ENCODE measurements at places on chromosomes 3 and 15.
A peak's percentile ranks its signal among the peaks of the same experiment; 100 is the strongest.

GRCh38 chr15:89551550-89551949 is 23.7 kb upstream of the TICRR start:
- no peak for DNase-seq

DNA sequence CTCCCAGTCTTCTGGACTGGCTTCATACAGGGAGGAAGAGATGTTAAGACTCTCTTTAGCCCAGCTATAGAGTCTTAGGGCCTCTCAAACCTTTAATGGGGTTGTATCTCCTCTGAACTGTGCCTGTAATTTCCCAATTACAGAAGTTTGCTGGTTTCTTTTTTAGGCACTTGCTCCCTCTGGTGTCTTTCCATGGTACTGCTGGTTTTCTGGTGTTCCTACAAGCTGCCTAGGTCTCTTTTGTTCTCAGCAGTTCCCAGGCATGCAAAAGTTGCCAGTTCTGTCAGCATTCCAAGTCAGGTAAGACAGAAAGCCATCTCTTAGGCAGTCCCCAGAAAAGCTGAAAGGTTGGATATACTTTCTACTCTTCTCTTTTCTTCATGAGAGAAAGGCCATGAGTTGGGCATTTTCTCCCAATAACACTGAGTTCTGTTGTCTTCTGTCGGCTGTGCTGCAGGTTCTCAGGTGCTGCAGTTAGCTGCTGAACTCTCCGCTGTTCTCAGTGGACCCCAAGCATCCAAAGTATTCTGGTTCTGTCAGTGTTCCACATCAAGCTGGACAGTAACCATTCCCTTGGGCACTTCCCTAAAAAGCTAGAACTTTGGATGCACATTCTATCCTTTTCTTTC is 54.4 kb upstream of the EHHADH start:
- DNase-seq, result no peak

GRCh38 chr15:48861813-48862431 is 16.0 kb upstream of the EID1 start:
- DNase-seq, result no peak

- DNase-seq, result no peak
These were observed 771 bp downstream of the CALML4 start for GRCh38 chr15:68204361-68204760.

DNA sequence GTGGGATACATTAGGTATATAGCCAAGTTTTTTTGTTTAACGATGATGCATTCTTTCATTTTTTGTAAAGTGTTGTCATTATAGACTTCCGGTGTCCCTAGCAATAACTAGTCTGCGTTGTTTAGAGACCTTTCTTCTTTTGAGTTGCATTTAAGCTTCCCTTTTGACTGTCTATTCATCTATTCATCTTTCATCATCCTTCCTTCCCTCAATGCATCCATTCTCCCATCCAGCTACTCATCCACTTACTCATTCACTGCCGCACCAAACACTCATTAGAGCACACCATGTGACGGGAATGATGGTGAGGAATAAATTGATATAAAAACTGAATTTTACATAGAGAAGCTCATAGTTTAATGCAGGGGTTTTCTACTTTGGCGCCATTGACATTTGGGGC is 32.9 kb downstream of the OR4F15 start:
- no peak for DNase-seq

DNA sequence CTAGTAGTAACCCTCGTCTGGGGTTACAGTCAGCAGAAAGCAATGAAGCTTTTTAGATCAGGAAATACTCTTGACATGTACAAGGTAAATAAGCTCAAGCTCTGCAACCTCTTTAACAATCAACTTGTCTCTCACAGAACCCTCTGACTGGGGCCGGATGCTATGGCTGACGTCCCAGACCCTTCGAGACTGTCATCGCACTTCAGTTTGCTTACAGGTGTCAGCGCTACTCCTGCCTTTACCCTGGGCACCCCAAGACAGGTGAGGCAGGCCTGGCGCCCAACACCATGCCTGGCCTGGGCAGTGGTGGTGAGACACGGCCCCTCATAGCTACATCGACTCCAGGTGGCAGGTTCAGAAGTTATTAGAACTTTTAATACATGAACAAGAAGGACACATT is 30.6 kb downstream of the LRRFIP2 start:
- no peak for DNase-seq

DNA sequence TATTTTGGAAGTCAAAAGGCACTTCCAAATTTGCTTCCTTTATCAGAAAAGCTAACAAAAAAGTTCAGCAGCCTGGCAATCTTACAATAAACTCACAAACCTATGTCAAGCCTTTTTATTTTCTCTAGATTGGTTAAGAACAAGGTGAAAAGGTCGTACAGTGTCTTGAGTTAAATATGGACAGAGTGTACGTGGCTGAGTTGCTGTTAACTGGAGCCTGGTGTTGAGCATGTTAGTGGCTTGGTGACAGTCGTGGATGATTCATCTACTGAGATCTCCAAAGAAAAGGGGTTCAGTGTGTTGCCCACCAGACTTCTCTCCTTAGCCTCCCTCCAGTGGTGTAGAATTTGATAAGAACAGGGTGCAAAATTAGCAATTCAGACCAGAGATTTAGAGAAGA is 89.7 kb downstream of the SSR3 start:
- DNase-seq, result peak; percentile 63

GRCh38 chr3:72488738-72489035 is 359.6 kb downstream of the SHQ1 start:
- no peak for DNase-seq

- DNase-seq, result peak; percentile 85
These were observed 77.1 kb downstream of the WDR76 start for GRCh38 chr15:43903864-43904290.

DNA sequence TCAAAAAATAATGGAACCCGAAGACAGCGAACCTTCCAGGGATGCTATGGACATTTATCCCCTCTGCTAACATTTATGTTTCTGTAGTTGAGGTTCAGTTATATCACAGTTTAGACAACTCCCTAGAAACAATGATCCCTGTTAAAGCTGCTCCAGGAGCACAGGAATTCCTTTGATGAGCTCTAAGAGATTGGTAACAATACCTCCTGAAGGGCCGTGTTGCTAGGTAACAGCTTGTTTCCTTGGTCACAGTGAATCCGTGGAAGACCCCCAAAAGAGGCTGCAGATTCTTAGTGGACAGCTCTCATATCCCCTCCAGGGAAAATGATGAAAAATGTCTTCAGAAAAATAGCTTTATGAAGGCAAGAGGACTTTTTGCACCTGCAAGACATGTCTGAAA is 160.2 kb downstream of the SERPINI1 start:
- peak; percentile 68 for DNase-seq

GRCh38 chr3:183560607-183561006 is 5.1 kb upstream of the KLHL6 start:
- DNase-seq, result no peak

- DNase-seq, result no peak
These were observed 99.4 kb downstream of the FLNB start for GRCh38 chr3:58107597-58107996.

- no peak for DNase-seq
These were observed 198.0 kb upstream of the NR2E3 start for GRCh38 chr15:71612397-71612722.

GRCh38 chr15:97259943-97260342 is 700.6 kb upstream of the ARRDC4 start:
- no peak for DNase-seq

DNA sequence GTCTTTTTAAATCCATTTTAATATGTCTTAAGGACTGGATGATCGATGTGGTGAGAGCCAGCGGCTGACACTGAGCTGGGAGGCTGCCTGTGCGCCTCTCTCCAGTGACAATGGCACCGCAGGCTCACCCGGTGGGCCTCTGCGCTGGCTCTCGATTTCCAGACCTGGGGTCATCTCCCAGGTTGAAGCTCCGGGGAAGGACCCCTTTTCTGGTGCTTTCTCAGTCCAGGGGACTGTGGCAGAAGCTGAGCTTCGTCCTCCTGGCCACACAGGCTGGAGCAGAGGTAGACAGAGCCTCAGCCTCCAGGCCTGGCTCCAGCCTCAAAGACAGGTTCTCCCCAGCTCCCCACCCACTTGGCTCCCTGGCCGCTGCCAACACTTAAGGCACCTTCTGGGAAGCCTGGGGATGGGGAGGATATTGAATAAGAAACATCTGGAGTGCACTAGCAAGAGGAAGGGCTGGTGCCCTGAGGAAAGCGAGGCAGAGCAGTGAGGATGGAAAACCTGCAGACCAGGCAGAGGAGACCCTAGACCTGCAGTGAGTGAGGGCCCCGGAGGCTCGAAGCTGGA is 154.2 kb upstream of the SMAD3 start:
- no peak for DNase-seq

DNA sequence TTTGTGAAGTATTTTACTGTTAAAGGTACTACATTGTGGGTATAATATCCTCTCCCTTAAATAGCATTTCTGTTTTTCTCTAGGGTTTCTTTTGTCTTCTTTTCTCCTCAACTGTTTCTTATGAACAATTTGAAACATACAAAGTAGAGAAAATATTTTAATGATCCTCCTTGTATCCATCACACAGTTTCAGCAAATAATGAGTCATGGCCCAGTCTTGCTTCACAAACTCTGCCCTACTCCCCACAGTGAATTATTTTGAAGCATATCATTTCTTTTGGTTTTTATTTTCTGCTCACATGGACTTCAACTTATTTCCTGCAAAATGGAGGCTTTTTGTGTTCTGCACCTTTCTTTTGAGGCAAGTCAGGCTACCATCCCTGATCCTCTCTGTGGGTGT is 6.1 kb upstream of the SCAANT1 start:
- no peak for DNase-seq

- DNase-seq, result no peak
These were observed 24.1 kb downstream of the ZBTB38 start for GRCh38 chr3:141392416-141392815.

DNA sequence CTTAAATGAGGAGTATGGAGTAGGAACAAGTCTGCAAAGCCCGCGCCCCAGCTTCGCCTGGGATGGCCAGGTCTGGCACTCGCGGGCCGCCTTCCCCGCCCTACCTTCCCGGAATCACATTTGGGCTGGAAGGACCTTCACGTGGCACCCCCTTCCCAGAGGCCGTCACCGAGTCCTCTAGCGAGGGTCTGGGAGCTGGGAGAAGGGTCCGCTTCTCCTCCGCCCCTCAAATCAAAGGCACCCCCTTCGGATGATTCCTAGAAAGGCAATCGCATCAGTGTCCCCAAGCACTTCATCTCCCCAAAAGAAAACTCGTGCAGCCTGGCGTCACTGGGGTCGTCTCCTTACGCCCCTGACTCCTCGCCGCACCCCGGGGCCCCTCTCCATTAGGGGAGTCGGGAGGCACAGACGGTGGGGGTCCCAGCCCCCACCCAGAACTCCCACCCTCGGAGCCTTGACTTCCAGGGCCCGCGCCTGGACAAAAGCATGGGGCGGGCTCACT is 380 bp downstream of the MYLK start:
- peak; percentile 67 for DNase-seq

DNA sequence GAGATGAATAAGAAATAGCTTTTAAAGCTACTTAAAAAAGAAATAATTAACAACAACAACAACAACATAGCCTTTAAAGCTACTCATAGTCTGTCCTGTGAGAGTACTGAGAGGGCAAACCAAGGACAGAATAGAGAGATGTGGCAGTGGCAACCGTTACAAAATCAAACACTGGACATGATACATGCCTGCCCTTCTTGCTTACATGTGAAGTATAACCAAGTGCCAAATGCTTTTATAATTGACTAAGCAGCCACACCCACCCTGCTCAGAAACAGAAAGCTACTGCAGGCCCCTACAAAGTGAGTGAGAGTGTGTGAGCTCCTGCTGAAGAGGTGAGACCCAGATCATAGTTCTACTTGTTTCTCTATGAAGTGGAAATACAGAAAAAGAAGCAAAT is 38.4 kb downstream of the NDUFB4 start:
- no peak for DNase-seq

DNA sequence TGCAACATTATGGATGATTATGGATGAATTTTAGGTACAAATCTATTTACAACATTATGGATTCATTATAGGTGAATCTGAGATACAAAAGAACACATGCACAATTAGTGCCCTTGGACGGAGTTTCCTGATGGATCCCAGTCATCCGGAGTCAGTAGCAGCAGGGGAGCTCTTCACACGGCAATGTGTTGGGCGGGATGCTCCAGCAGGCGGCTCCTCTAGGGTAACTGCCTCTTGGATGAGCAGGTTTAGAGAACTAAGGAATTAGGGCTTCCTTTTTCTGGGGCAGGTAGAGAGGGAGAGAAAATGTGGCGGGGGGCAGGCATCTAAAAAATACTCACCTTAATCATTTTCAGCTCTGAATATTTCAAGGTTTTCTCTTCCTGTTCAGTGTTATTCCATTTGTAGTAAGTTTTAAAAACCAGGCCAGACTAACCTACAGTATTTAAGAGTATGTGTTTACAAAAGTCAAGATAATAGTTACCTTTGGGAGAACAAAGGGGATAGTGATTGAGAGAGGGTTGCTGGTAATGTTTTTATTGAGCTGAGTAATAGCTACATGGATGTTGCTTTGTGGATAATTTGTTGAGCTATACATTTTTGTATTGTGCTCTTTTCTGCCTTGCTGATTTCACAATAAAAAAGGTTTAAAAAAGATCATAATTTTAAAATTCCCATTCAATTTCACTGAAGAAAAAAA is 27.4 kb upstream of the GOLM2 start:
- no peak for DNase-seq

DNA sequence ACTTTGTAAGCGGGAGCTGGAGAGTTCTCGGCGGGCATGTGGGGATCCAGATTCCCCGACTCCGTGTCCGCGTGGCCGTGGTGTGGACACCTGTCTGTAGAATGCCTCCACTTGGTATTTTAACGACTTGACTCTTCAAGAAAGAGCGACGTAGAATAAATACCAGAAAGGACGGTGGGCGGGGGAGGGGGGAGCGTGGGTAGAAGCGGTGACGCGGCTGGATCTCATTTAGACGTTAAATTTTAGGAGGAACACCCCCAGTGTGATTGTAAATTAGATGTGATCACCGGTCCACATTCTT is 620 bp upstream of the PYGO1 start:
- peak; percentile 76 for DNase-seq

DNA sequence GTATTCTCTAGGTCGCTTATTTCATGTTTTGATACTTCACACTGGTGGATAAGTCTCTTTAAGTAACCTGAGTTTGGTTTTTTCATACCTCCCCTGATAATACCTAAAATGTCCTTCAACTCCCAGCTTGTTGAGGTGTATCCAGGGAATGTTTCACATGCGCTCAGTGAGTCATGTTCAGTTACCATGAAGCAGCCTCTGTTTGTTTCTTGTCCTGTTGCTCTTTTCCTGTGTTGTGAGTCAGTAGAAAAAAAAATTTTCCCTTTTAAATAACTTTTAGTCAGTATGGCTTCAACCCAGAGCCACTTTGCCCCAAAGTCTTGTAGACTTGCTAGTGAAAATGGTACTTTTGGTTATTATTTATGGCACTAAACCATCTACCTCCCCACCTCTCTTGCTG is 278.4 kb upstream of the ZPLD1 start:
- no peak for DNase-seq

DNA sequence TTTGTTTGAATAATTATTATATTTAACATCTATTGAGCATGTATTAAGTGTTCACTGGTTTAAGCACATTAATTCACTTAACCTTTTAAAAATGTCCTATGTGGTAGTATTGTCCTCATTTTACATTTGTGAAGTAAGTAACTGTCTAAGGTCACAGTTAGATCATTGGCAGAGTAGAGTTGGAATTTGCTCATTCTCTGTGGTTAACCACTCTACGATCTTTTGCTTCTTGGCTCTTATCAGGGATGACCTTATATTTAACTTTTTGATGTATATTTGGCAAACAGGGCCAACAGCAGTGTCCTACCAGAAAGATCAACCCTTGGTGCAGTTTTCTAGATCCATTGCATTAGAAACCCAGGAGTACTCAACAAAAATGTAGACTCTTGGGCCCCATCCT is 34.0 kb downstream of the PXK start:
- no peak for DNase-seq

Measured in kidney (tissue), 22 donors.